ENCODE measurements at places on chromosomes 7 and 10. TPM values are rescaled to one million over a fixed set of nuclear protein-coding genes. Genes with fewer than 3 reads are reported as not detected.

CALCR gene
- total RNA-seq, result not detected

- DNase-seq, result no peak
- no peak overlapping the region for H3K27ac ChIP-seq
- H3K4me1 ChIP-seq, result peaks cover 15% of the 10 kb centered on the region
- H3K27me3 ChIP-seq, result no peaks in the 10 kb centered on the region
- no peaks in the 10 kb centered on the region for H3K36me3 ChIP-seq
These were observed 417 bp upstream of the HIF1AN start for GRCh38 chr10:100535338-100535714.

DNA sequence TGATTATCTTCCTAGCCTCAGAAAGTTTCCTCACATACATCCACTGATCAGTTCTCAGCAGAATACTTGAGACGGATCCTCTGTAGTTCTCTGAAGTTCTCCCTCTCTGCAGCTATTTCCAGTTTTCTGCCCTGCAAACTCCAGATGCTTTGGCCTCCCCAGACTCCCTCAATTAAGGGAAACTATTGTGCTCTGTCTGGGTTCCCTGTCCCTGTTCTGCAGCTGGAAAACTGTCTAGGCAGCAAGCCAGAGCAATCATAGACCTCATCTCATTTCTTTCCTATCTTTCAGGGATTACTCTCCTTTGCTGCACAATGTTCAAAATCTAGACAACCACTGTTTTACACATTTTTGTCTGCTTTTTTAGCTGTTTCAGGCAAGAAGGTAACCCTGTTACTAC is 9.2 kb downstream of the MICU1 start:
- peaks cover 15% of the 10 kb centered on the region for H3K4me1 ChIP-seq
- no peaks in the 10 kb centered on the region for H3K27me3 ChIP-seq
- H3K4me3 ChIP-seq, result no peak overlapping the region
- no peak for DNase-seq
- no peak overlapping the region for H3K27ac ChIP-seq

LIPM gene
- not detected for total RNA-seq

DNA sequence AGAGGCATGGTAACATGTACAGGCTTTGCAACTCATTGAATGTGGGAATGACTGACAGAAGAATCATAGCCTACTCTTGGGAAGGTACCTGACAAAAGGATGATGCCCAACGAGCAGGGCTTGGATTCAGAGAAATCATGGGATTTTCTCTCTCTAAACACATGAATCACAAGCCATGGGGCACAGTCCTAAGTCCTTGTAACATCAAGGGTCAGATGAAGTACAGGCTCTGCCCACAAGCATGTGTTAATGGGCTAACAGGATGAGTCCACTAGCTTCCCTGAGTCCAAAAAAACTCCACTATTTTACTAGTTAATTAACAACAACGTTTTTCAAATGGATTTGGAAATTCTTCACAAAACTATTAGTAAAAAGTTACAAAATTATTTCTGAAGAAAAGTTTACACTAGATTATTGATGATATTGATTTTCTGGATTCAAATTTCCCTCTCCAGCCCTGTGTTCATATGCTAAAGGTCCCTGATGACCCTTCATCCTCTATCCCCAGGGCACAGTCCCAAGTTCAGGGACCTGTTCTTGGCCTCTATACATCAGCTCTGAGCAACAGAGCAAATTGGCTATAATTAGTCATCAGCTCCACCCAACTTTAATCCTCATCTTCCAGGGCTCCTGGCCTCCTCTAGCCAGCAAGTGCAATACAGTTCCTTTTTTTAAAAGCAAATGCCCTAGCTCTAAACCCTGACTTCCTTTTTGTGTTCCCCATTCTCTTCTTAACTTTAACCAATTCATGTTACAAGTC is 99.8 kb downstream of the GSAP start:
- DNase-seq, result no peak
- H3K4me1 ChIP-seq, result peaks cover 6% of the 10 kb centered on the region
- no peak overlapping the region for H3K4me3 ChIP-seq
- H3K27me3 ChIP-seq, result no peaks in the 10 kb centered on the region
- H3K27ac ChIP-seq, result no peak overlapping the region
- H3K36me3 ChIP-seq, result peaks cover 33% of the 10 kb centered on the region

DNA sequence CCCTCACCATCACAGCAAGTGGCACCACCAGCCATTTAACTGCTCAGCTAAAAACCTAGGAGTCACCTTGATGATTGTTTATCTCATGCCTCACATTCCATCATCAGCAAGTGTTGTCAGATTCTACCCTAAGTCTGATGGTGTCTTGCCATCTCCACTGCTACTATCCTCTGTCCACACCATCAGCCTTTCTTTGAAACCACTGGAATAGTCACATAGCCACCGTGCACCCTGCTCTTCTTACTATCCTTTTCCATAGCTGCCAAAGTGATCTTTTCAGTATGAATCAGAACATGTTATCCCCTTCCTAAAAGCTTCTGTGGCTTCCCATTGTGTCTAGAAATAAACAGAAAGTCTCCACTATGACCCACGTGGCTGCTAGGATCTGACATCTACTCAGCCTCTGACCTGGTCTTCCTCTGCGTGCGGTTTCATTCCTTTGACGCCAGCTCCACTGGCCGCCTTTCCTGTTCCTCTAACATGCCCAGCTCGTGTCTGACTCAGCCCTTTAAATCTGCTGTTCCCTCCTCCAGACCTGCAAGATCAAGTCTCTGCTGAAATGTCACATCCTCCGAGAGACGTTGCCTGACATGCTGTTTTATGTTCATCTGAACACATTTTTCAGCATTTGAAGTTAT is 16.5 kb upstream of the CHN2 start:
- H3K27me3 ChIP-seq, result peaks cover 6% of the 10 kb centered on the region
- H3K4me3 ChIP-seq, result no peak overlapping the region
- H3K4me1 ChIP-seq, result peaks cover 8% of the 10 kb centered on the region
- no peaks in the 10 kb centered on the region for H3K36me3 ChIP-seq
- no peak overlapping the region for H3K27ac ChIP-seq
- DNase-seq, result no peak

PGAM1 gene
- 69.6 TPM for total RNA-seq

- peaks cover 6% of the 10 kb centered on the region for H3K27me3 ChIP-seq
- peak within 1 kb of the TSS; percentile 90 for H3K4me3 ChIP-seq
- peaks cover 14% of the 10 kb centered on the region for H3K4me1 ChIP-seq
- no peaks in the 10 kb centered on the region for H3K36me3 ChIP-seq
- peak; percentile 80 for DNase-seq
- H3K27ac ChIP-seq, result peak within 1 kb of the TSS; percentile 84
These were observed at the start of gene HECTD2 for GRCh38 chr10:91409869-91410637. HECTD2 (plus strand) TSS chr10:91410344; CDS start chr10:91410439, 95 bp downstream.

DNA sequence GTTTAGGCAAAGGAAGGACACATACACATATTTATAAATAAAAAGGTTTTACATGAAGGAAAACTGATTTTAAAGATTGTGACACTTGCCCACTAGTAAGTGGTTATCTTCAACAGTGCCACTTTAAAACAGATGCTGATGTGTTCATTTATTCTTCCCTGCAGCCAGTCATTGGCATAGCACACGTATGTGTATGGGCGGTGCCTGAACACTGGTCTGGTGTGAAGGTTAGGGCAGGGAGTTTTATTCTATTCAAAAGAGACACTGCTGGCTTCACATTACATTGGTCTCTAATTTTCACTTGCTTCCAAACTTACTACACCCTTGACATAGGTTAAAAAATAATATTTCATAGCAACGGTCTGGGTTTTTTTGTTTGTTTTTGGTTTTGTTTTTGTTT is 57.9 kb downstream of the NOD1 start:
- H3K4me1 ChIP-seq, result no peaks in the 10 kb centered on the region
- DNase-seq, result no peak
- H3K27me3 ChIP-seq, result no peaks in the 10 kb centered on the region
- no peak overlapping the region for H3K4me3 ChIP-seq

GDF2 gene
- not detected for total RNA-seq

- no peak overlapping the region for H3K27ac ChIP-seq
- H3K4me1 ChIP-seq, result no peaks in the 10 kb centered on the region
- H3K4me3 ChIP-seq, result no peak overlapping the region
- no peaks in the 10 kb centered on the region for H3K27me3 ChIP-seq
- H3K36me3 ChIP-seq, result no peaks in the 10 kb centered on the region
These were observed 49.0 kb downstream of the COL17A1 start for GRCh38 chr10:104036518-104037260.

DNA sequence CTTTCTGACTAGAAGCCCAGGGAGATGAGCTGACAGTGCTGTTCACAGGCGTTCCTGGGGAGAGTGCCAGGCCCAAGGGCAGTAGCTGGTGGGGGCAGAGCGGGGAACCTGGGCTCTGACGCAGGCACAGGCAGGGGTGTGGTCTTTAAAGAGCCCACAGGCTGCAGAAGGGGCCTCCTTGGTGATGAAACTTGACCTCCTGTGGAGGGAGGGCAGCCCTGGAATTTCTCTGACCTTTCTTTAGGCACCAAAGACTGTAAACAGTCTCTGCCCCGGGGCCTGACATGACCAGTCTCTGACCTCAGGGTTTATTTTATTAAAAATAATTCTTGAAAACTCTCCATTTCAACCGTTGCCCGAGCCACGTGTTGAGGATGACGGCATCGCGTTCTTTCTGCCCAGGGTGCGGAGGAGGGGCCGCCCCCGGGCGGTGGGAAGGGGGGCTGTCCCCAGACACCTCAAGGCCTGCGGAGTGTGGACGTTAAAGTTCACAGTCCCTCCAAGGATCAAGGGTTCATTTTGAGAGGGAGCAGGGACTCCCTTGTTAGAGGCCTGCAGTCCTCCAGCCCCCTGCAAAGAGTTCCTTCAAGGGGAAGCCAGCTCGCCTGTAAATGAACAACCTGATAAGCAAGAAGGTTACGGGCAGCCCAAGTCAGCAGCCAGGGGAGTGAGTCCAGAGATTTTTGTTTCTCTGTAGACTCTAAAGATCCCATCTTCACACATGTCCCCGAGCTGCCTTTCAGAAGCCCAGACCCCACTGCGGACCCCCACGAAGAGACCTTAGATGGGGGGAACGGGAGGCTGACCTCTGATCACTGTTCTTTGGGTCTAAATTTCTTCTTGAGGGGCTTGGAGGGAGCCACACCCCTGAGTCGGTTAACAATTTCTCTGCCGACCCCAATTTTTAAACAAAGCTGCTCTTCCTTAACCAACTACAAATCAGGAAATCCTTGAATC is 128.9 kb downstream of the VIPR2 start:
- peaks cover 5% of the 10 kb centered on the region for H3K4me1 ChIP-seq
- H3K36me3 ChIP-seq, result no peaks in the 10 kb centered on the region
- no peaks in the 10 kb centered on the region for H3K27me3 ChIP-seq
- no peak overlapping the region for H3K27ac ChIP-seq

SH3PXD2A gene
- 22.4 TPM for total RNA-seq

DNA sequence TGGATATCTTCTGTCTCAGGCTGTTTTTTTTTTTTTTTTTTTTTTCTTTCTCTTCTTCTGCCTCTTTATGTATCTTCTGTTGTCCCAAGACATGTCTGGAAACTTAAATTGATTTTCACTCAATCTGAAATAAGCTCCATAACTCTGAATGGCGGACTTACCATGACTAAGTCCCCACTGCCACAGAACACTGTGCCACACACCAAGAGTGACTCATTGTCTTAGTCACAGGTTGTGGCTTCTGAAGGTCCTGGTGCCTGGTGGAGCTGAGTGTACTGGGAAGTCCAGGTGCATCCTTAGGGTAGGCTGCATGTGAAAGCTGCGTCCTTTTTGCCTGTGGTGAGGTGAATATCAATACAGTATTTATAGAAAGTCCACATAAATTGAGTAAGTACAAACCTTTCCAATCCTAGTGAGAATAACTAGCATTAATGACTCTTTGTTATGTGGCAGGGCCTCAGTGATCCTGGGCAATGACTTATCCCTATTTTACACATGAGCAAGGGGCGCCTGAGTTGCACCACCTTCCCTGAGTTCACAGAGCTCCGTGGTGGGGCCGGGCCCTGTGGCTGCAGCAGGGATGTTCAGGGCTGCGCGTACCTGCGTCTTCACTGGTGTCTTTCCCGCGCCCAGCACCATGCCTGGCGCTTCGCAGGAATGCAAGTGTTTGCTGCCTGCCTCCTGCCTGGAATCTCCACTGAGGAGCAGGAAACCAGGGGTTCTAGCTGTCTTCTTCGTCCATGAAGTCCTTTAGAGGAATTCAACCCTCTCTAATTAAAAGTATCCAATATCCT is 4.3 kb downstream of the PFKP start:
- peaks cover 64% of the 10 kb centered on the region for H3K4me1 ChIP-seq
- no peaks in the 10 kb centered on the region for H3K36me3 ChIP-seq
- peak overlapping the region; percentile 33 for H3K4me3 ChIP-seq
- no peaks in the 10 kb centered on the region for H3K27me3 ChIP-seq

SFTPA1 gene
- total RNA-seq, result not detected

- DNase-seq, result no peak
- H3K27ac ChIP-seq, result no peak overlapping the region
- H3K27me3 ChIP-seq, result no peaks in the 10 kb centered on the region
- no peaks in the 10 kb centered on the region for H3K36me3 ChIP-seq
These were observed 23.4 kb downstream of the CHRM2 start for GRCh38 chr7:136891850-136892249.

GRCh38 chr7:1246871-1247526 is 14.3 kb downstream of the UNCX start:
- peaks cover 11% of the 10 kb centered on the region for H3K4me1 ChIP-seq
- peaks cover 72% of the 10 kb centered on the region for H3K27me3 ChIP-seq
- H3K36me3 ChIP-seq, result no peaks in the 10 kb centered on the region
- H3K4me3 ChIP-seq, result peak overlapping the region; percentile 28

- no peak overlapping the region for H3K4me3 ChIP-seq
- H3K4me1 ChIP-seq, result peaks cover 13% of the 10 kb centered on the region
- no peak overlapping the region for H3K27ac ChIP-seq
- DNase-seq, result no peak
- peaks cover 39% of the 10 kb centered on the region for H3K27me3 ChIP-seq
These were observed 3.2 kb downstream of the HTRA1 start for GRCh38 chr10:122464586-122464985.

GRCh38 chr7:108442039-108442568 is 14.1 kb downstream of the NRCAM start:
- H3K27ac ChIP-seq, result no peak overlapping the region
- no peak overlapping the region for H3K4me3 ChIP-seq
- H3K4me1 ChIP-seq, result peaks cover 25% of the 10 kb centered on the region
- DNase-seq, result no peak
- H3K36me3 ChIP-seq, result no peaks in the 10 kb centered on the region

GRCh38 chr7:28005847-28006231 is 174.8 kb downstream of the JAZF1 start:
- no peak for DNase-seq
- H3K27ac ChIP-seq, result no peak overlapping the region
- no peaks in the 10 kb centered on the region for H3K27me3 ChIP-seq

PTPRN2 gene
- total RNA-seq, result 0.78 TPM
